NCI-H2227 treated with DMSO at 0.1 percent for 48 hours (cell line): ENCODE measurements at places on chromosomes 6 and 20.

DNA sequence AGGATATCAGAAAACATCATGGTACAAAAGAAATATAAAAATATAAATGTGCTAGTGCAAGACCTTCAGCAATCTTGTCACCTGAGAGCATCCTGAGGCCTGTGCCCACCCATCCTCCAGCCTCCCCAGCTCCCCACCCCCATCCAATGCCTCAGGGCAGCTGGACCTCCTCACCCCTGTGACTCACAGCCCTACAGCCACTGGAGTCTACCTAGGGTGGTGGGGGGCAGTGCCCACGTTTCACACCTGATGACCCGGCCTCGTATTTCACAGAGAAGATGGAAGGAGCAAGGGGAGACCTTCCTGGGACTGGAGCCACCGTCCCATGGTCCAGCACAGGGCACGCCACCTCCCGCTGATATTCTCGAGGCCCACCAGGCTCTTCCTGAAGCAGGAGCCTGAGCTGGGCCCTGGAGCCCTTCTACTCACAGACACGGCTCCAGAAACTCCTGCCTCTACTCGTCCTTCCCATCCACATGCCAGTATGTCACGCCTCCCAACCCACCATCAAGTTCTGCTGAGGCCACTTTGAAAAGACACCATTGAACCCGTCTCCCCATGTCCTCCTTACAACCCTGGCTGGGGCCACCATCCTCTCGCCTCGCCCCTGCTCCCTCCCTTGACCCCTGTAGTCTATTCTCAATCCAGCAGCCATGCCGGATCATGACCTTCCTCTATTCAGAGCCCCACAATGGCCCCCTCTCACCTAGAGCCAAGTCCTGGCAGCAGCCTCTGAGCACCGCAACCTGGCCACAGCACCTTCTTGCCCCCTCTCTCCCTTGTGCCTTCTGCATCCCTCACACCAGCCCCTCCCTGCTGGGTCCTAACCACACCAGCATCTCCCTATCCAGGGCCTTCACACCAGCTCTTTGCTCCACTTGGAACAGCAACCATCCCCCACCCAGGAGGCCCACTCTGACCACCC, 13.3 kb downstream of the APMAP start:
- DNase-seq, result no peak

DNA sequence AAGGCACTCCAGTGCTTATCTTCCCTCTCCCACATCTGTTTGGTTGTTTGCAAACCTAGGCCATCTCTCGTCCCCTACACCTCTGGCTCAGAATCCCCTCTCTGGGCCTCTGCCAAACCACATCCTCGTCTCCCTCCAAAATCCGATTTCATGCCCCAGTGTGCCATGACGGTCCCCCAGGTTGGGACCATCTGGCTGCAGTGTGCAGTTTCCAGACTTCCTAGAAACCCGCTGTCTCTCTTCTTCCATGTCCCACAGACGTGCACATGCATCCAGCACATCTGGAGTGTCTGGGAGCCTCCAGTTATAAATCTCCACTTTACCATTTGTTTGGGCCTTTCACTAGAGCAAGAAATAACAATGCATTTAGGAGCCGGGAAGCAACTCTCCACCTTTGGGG, 316.2 kb downstream of the KIF16B start:
- no peak for DNase-seq

DNA sequence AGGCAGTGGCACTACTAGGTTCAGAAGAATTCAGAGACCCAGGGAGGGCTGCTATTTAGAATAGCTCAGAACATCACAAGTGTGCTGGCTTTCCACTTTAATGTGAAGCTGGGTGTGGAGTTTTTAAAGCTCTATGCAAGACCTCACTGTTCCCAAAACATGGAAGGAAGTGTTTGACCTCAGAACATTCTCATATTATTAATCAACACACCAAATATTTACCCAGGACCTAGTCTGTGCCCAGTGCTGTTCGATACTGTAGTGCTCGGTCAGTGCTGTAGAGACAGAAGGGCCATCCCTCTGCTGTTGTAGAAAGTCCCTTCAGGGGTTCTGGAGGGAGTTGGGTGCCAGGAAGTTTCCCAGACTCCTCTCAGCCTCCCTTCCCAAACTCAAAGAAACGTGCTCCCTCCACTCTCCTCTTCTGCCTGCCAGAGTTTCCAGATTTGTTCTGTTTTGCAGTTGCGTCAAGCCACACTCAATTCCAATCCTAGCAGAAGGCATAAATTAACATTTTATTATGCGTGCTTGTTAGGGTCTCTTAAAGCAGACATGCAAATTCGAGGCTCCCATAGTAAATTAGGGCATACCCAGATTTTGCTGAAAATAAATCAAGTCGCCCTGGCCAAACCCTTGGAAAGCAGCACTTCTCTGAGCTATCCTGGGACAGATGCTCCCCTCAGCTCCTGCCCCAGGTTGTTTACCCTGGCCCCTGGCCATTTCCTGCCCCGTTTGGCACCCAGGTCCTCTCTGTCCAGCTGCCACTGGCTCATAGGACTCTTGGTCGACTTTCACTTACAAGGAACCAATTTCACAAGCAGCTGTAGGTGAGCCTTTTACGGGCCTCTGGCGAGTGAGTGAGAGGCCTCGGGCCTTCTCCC, 248.6 kb downstream of the HIVEP2 start:
- no peak for DNase-seq

DNA sequence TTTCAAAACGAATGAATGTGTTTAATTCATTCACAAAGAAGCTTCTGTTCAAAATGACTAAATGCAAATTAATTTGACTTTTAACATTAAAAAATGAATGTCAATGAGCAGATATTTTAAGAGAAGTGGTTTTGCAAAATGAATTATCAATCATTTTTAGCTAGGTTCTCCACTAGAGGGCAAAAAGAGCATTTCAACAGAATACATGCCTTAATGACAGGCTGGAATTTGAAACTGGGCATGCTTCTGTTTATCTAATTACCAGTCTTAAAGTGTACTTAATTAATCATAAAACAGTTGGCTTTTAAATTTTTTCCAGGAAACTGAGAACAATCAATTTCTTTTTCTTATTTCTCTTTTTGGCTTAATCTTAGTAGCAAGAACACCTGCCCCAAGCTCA, 63.8 kb upstream of the TINAG start:
- no peak for DNase-seq

GRCh38 chr6:142913511-142914047, 31.4 kb downstream of the HIVEP2 start:
- DNase-seq, result no peak
